ENCODE measurements at places on chromosomes 7 and 10.

- DNase-seq = no peak
These were observed 8.1 kb upstream of the VDAC2 start for GRCh38 chr10:75202321-75203045.

- no peak for DNase-seq
These were observed 45.4 kb downstream of the CTTNBP2 start for GRCh38 chr7:117827862-117828261.

- no peak for DNase-seq
These were observed 31.9 kb upstream of the LRRC4 start for GRCh38 chr7:128063088-128063487.

DNA sequence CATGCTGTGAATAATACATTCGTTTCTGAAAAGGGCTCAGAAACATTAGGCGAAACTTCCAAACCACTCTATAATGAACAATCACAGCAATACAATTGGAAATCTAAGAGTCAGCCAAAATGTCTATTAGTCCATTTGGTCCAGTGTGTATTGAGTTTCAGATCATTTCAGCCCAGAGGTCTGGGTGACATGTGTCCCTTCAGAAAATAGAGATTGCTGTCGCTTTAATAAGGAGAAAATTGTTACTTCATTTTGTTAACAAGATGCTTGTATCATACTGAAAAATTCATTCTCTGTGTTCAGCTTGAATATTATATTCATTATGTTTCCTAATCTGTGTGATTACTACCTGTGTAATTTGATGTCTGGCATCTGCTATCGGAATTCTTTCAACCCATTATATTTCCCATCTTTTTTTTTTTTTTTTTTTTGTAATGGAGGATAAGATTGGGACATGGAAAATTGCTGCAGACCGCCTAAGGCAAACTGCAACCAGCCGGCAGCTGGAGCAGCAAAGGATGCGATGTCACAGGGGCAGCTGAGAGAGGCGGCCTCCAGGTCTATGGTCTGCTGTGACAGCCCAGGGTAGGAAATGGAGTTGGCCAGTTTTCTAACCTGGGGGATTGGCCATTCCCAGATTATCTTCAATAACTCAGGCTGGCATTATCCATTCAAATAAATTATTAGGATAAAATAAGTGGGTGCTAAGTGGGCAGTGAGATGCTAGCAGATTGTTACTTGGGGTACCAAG is 170.9 kb upstream of the NPVF start:
- no peak for DNase-seq

GRCh38 chr7:620885-621284 is 101.2 kb upstream of the PDGFA start:
- DNase-seq = no peak

DNA sequence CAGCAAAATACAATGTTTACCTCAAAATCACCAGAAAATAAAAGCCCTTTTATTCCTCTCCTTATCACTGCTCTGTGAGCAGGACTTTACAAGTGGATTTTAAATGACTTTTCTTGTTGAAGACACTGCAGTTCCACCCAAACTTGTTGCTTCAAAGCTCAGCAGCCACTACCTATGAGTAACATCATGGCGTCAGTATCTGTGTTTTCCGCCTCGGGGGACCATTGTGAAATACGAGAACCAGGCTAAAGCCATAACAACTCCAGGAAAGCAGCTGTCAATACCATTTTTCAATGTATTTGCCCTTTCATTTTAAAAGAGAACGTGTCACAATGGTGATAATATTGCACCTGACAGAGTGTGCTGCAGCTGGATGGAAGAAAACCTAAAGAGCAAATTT is 284.0 kb upstream of the RNF32 start:
- DNase-seq = no peak

DNA sequence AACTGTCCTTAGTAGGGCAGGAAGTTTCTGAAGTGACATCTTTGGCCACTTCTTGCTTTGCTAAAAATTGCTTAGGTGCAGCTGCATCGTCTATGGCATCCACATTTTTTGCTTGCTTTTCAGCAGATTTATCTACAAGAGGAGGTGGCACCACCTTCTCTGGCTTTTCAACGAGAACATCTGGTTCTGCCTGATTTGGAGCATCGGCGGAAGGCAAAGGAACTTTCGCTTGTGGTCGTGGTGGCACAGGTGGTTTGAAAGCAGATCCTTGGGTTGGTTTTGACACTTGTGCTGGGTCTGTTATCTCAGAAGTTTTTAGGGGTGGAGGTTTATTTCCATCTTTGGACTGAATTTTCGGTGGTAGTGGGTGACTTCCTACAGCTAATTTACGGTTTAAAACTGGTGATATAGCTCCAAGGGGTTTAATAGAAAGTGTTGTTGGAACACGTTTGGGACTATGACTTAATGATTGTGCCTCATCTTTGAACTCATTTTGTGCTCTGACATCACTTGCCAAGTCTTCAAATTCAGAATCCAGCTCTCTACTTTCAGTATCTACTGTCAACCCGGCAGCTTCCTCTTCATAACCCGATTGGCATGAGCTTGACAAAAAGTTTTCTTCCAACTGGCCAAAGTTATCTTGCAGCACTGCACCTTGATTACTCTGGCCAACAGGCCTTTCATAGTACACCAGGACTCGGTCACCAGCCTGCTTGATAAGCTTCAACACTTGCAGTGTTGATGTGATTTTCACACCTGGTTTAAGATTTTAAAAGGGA is 44.0 kb downstream of the SLC18A2 start:
- DNase-seq = no peak

DNA sequence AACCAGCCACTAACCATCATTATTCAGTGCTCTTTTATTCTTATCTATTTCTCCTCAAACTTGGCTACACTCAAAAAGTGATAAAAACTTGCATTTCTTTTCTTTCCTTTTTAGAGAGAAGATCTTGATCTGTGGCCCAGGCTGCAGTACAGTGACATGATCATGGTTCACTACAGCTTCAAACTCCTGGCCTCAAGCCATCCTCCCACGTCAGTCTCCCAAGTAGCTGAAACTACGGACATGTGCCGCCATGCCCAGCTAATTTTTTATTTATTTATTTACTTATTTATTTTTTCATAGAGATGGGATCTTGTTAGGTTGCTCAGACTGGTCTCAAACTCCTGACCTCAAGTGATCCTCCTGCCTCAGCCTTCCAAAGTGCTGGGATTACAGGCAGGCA is 24.6 kb upstream of the TMEM248 start:
- no peak for DNase-seq

DNA sequence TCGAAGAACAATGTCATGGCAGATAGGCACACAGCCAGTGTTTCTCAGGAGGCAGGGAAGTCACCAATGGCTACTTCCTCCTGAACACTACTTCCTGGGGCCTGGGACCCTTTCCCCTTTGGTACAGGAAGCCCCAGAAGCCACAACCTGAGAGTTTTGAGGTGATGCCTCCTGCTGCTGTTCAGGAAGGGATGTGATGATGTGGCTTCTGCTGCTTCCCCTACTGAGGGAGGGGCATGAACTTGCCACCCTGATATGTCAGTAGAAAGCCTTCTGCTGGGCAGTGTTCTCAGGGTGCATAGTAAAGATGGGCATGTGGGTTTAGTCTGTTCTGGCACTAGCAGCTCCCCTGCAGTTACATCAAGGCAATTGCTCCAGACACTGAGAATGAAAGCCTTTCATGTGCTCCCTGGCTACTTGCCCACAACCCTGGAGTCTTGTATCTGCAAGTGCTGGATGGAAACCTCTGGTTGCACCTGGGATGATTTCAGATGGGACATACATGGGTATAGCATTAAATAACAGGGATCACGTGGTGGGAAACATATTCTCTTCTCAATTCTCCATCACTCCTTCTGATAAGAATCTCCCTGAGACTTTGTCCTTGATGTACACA is 69.3 kb downstream of the ADRA2A start:
- DNase-seq = no peak

DNA sequence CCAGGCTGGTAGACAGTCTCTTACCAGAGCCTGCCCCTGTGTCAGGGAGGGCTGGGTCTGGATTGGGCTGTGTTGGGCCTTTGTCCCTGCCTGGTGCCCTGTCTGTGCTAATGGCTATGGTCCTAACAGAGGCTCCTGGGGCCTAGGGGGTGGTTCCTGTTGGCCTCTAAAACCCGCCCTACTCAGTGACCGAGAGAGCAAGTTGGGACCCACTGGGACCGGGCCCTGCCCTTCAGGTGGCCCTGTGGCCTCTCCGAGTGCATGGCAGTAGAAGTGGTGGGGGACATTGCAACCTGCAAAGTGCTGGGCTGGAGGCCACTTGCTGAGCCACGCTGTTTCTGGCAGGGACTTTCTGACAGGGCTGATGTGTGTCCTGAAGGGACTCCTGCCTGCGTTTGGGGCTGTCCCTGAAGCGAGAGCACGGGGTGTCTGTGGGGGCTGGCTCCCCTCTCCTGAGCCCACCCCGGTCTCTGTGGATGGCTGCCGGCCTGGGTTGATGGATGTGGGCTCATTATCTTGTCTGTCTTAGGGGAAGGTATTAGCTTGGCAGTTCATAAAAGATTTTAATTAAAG is 56.2 kb downstream of the GLRX3 start:
- no peak for DNase-seq

GRCh38 chr10:88163572-88163971 is 300.1 kb downstream of the PTEN start:
- no peak for DNase-seq

DNA sequence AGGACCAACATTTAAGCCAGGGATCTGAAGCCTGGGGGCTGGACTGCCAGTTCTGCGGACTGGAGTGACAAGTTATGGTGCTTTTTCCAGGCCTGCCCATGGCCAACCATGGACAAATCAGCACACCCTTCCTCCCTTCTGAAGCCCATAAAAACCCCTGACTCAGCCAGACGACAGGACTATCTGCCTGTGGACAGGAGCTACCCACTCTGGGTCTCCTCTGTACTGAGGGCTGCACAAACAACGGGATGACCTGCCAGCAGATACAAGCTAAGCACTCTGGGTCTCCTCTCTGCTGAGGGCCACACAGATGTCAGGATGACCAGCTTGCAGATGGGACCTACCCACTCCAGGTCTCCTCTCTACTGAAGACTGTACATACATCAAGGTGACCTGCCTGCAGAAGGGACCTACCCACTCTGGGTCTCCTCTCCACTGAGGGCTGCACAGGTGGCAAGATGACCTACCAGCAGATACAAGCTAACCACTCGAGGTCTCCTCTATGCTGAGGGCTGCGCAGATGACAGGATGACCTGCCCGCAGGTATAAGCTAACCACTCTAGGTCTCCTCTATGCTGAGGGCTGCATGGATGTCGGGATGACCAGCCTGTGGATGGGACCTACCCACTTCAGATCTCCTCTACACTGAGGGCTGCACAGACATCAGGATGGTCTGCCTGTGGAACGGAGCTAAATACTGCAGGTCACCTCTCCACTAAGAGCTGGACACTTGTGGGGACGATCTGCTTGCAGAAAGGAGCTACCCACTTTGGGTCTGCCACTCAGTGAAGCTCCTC is 110.1 kb upstream of the GPR22 start:
- DNase-seq = no peak

DNA sequence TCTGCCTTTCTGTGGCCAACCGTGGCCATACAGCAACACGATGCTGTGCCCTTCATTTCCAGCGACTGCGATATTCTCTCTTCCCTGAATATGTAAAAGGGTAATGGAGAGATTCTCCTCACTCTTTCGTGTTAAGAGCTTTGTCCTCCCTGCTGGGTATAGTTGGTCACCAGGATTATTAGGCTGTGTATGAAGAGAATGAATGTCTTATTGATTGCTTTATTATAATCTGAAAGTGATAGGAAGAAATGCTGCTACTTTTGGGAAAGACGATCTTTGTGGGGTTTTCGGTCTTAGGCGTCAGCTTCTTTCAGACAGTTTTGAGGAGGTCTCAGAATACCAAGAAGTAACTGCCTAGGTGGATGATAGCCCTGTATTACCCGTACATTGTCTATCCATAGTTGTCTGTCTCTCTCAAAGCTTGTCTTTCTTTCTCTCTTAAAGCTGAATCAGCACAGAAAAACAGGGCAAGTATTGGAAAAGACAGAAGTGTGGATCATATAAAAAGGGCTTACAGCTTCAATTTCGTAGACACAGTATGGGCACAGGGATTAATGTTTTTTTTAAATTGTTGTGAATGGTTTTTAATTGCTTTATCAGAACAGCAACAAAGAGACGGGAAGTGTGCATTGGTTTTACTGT is 1.2 kb downstream of the AHCYL2 start:
- DNase-seq = no peak

GRCh38 chr7:38463277-38464225 is 167.6 kb downstream of the AMPH start:
- peak; percentile 91 for DNase-seq

DNA sequence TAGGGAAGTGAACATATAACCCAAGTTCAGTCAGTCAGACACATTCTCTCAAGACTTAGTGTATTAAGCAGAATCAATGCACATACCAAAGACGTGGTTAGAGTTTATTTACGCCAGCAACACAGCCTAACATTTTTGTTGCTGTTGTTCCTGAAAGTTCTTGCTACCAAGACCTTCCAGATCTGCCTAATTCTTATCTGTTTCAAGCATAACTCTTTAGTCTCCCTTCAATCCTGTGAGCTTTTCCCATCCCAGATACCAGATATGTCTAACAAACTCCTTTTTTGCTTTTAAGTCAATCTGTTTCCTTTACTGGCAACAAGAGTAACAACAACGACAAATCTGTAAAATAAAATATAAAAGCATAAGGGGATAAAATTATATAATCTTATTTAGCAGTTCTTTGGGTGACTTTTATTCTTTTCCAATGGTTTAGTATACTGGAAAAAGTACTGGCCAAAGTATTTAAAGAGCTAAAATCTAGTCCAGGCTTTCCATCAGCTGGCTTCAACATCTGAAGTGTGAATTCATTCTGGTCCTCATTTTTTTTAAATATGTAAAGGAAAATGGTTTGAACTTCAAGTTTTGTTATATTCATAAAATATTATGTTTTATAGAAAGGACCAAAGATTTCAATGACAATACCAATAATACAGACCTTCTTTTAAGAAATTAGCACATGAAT is 193.8 kb downstream of the IMMP2L start:
- DNase-seq = no peak

GRCh38 chr7:919924-920341 is 34.5 kb downstream of the ADAP1 start:
- DNase-seq = no peak

- no peak for DNase-seq
These were observed 138.6 kb downstream of the DIP2C start for GRCh38 chr10:550665-551372.

DNA sequence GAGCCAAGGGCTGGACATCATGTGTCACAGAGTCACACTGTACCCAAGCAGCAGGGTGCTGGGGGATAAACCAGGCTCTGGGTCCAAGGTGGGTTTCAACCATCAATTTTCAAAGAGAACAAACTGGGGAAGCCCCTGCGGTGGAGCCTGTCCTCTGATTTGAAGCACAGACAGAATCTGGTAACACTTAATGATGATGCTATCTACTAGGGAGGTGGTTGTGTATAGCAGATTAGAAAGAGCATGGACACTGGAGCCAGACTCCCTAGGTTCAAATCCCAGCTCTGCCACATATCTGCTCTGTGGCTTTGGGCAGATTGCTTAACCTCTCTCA is 204.9 kb upstream of the ZMIZ1 start:
- DNase-seq = no peak

GRCh38 chr7:149719912-149720335 is 53.5 kb downstream of the ZNF467 start:
- DNase-seq = no peak

- DNase-seq = peak; percentile 23
These were observed 668 bp downstream of the GPR37 start for GRCh38 chr7:124764847-124765400.

All from activated CD4-positive, alpha-beta T cell treated with anti-CD3 and anti-CD28 coated beads, Interleukin-2, amount 50 U/mL, for 48 hours (primary cell).